Naive thymus-derived CD8-positive, alpha-beta T cell (primary cell): ENCODE measurements at places on chromosomes 2 and 18. TPM values are rescaled to one million over a fixed set of nuclear protein-coding genes. Genes with fewer than 3 reads are reported as not detected.

Gene SPP2
- not detected for total RNA-seq

Gene WDR35
- total RNA-seq, result 5.6 TPM

Gene ARID5A
- total RNA-seq, result 108 TPM

Gene ZNF407
- 26.7 TPM for total RNA-seq

Gene ALLC
- not detected for total RNA-seq

DNA sequence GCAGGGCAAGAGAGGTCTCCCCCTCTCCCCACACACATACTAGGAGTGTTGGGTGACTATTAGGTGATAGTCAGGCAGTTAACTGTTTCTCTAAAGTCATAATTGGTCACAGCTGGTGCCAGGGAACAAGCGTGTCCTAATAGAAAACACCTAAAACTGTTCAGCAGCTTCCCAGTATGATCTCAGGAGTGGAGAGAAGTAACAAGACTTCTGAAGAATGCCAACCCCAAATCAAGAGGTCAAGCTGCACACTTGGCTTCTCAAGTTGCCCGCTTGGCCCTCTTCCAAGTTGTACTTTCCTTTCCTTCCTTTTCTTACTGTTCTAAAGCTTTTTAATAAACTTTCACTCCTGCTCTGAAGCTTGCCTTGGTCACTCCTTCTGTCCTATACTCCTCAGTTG, 22.4 kb upstream of the STAT1 start:
- peaks cover 16% of the 10 kb centered on the region for H3K4me1 ChIP-seq
- H3K36me3 ChIP-seq, result peaks cover 4% of the 10 kb centered on the region
- no peak overlapping the region for H3K4me3 ChIP-seq
- no peaks in the 10 kb centered on the region for H3K27me3 ChIP-seq
- peak overlapping the region; percentile 40 for H3K27ac ChIP-seq

DNA sequence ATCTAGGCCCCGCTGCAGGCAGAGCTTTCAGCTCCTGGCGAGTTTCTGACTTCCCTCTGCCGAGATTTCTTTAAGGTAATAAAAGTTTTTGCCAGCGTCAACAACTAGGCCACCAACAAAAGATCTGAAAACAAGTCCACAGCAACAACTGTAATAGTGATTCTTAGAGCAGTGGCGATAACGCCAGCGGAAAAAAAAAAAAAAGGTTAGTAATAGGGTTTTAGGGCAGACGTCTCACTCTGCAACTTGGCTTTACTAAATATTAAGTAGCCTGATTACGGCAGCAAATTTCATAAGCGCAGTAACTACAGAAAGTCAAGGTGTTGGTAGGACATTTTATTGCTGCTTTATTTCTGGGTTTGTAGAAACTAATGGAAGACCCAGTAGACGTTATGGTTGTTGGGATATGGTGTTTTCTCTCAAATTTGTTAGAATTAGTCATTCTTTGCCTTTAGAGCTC, 481 bp downstream of the SLC30A6 start:
- peaks cover 40% of the 10 kb centered on the region for H3K4me1 ChIP-seq
- no peak for DNase-seq
- H3K27ac ChIP-seq, result peak overlapping the region; percentile 97
- no peaks in the 10 kb centered on the region for H3K36me3 ChIP-seq
- peak overlapping the region; percentile 95 for H3K4me3 ChIP-seq

- no peak for DNase-seq
- no peaks in the 10 kb centered on the region for H3K36me3 ChIP-seq
- H3K27ac ChIP-seq, result no peak overlapping the region
- no peak overlapping the region for H3K4me3 ChIP-seq
- H3K4me1 ChIP-seq, result no peaks in the 10 kb centered on the region
These were observed 192.9 kb downstream of the NOL4 start for GRCh38 chr18:34031810-34032209.

- DNase-seq, result no peak
- no peak overlapping the region for H3K27ac ChIP-seq
- H3K4me1 ChIP-seq, result peaks cover 4% of the 10 kb centered on the region
These were observed 23.3 kb downstream of the OTOF start for GRCh38 chr2:26454561-26455001.
